CD4-positive, alpha-beta T cell treated with Interleukin-4 for 1 hour (primary cell): ENCODE measurements at places on chromosomes 1 and 21.
A peak's percentile ranks its signal among the peaks of the same experiment; 100 is the strongest.

GRCh38 chr21:34198231-34199120 lies 125.1 kb downstream of the MRPS6 start:
- DNase-seq, result peak; percentile 26

GRCh38 chr1:40362699-40363098 lies 10.8 kb upstream of the SMAP2 start:
- DNase-seq, result no peak

- DNase-seq, result no peak
Observed at GRCh38 chr1:247114351-247115140, 10.4 kb upstream of the ZNF669 start.

DNA sequence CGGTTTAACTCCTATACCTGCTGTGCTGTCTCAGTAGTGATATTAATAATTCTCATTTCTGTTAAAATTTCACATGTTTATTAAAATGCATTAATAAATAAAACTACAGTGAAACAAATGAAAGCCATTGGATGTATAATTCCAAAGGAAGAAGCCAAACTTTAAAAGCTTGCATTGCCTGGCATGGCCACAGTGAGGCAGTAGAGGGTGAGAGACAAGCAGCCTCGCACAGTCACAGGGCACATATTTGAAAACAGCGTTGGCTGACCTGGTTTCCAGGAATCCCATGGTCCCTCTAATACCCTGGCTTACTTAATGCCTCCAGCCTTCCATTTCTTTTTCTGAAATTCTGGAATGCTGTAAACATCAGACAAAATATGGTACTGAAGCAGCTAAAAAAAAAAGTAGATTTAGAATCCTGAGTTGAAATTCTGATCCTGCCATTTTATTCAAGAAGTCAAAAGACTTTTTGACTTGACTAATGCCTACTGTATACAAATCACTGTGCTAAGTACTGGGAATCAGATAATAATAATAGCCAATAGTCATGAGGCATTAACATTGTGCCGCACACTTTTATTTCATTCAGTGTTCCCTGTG lies 6.7 kb upstream of the RNASEL start:
- DNase-seq, result peak; percentile 64

DNA sequence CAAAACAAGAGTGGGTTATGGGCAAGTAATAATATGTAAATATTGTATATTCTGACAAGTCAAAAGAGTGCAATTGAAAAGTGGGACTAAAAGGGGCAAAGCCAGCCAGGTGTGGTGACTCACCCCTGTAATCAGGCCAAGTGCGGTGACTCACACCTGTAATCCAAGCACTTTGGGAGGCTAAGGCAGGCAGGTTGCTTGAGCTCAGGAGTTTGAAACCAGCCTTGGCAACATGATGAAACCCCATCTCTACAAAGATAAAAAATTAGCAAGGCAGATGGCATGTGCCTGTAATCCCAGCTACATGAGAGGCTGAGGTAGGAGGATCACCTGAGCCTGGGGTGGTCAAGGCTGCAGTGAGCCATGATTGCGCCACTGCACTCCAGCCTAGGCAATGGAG lies 304.0 kb downstream of the HHIPL2 start:
- DNase-seq, result no peak

GRCh38 chr21:27565364-27565763 lies 598.5 kb upstream of the ADAMTS5 start:
- no peak for DNase-seq

- no peak for DNase-seq
Observed at GRCh38 chr1:246827396-246827795, 103.2 kb downstream of the SCCPDH start.

GRCh38 chr1:182301467-182302198 lies 90.0 kb downstream of the GLUL start:
- DNase-seq, result no peak

GRCh38 chr1:58899587-58900271 lies 115.9 kb upstream of the JUN start:
- no peak for DNase-seq

DNA sequence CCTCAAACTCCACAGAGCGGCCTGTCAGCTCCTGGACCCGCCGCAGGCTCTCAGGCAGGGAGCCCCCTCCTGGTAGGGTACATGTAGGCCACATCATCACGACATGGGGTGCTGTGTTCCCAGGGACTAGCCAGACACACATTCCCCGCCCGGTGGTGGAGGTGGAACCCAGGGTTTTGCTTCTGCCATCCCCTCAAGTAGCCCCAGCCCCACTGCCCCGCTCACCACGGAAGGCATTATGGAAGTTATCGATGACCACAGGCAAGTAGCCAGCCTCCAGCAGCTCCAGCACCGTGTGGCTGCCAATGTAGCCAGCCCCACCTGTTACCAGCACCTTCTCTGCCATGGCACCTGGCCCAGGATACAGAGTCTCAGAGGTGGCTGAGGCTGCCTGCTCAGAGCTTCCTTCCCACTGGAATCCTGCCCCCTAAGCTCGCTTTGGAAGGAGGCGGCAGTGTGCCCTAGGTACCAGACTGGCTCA lies 1.9 kb downstream of the GALE start:
- no peak for DNase-seq

- DNase-seq, result no peak
Observed at GRCh38 chr21:41833497-41834115, 45.5 kb downstream of the PRDM15 start.
